ENCODE measurements at places on chromosomes 11 and 22.

- DNase-seq = no peak
Observed at GRCh38 chr11:33515347-33515746, 185.3 kb downstream of the C11orf91 start.

GRCh38 chr22:41234815-41235695 lies 5.7 kb downstream of the CHADL start:
- no peak for DNase-seq

- DNase-seq = no peak
Observed at GRCh38 chr11:99568808-99569207, 548.1 kb downstream of the CNTN5 start.

- no peak for DNase-seq
Observed at GRCh38 chr11:61028135-61028729, 56.8 kb downstream of the CD6 start.

DNA sequence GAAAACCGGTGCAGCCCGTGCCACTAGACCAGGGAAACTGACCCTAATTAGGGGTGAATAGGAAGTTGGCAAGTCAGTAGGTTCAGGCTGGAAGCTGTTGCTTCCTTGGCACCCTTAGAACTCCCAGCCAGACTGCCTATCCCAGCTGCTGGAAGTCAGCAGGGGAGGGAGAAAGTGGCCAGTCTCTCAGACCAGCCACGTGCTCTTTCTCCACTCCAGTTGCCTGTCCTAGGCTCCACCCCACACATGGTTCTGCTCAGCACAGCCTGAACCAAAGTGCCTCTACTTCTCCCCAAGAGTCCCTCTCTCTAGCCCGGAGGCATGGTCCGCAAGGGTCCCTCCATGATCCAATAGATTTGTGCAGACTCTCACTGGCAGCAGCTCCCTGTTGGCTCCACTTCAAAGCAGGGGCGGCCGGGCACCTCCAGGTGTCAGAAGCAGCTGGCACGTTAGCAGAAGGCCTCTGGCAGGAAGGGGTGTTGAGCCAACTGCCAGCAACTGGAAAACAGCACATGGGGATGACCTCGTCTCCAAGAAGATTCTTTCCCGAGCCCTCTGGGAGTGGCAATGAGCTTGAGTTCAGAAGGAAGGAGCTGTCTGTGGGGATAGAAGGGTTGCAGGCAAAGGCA lies 27.7 kb downstream of the ARFGAP2 start:
- no peak for DNase-seq

GRCh38 chr22:46432164-46433068 lies 96.9 kb downstream of the TRMU start:
- no peak for DNase-seq

- DNase-seq = no peak
Observed at GRCh38 chr22:29732883-29733282, 13.1 kb downstream of the CABP7 start.

- no peak for DNase-seq
Observed at GRCh38 chr11:74464746-74465145, 2.6 kb downstream of the KCNE3 start.

GRCh38 chr11:81470446-81470845 lies 1263.2 kb downstream of the FAM181B start:
- DNase-seq = no peak

DNA sequence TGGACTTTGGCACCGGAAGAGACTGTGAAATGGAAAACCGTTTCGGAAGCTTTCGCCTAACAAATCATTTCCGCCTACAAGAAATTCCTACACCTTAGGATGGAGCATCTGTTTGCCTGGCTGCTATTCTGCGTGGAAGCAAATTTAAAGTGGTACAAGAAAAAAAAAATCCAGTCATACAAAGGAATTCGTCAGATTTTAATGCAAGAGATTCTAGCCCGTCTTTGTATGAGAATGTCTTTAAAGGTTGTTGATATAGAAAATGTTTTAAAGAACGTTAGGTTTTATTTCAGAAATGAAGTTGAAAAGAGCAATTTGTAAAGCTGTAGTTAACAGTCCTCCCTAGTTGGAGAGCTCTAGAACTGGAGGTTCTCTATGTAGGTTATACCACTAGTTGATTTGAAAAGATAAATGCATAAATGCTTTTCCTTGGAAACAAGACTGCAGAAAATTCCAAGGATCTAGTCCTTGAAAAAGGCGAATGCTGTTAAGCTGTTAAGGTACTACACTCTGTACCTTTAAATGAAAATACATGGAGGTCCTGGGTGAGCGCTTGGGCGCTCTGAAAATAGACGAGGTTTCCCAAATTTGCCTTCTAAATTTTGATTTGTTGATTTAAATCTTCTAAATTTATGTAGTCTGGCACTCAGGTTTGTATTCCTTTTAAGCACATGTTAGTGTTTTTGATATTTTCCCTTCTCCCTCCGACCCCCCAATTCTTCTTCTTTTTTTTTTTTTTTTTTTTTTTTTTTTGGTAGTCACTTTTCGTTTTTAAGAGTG lies 2.4 kb downstream of the NCR3LG1 start:
- DNase-seq = no peak

GRCh38 chr11:7671347-7672215 lies 1.7 kb downstream of the CYB5R2 start:
- no peak for DNase-seq

DNA sequence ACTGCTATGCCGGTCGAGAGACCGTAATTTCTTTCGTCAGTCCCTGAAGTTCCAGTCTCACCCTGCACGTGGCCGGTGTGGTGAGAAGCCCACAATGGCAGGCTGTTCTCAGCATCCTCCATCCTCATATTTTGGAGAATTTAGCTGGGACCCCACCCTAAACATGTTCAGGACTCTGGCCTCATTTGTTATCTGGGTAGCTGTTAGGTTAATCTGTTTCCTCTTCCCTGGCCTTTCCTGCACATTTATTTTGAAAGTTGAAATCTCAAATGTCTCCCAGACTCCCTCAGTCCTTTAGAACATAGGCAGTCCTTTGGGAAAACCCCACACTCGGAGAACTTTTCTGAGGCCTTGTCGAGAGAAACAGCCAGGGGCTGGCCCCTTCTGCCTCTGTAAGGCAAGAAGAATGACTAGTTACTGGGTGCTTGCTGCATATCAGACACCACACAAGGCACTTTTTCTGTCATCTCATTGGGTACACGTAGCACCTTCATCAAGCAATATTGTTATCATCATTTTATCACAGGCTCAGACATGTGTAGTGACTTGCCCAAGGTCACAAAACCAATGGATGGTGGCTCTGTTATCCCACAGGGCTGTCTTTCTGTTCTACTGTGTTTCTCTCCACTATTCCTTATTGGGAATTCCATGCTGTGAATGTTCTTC lies 109.3 kb upstream of the CRYBB3 start:
- no peak for DNase-seq

- no peak for DNase-seq
Observed at GRCh38 chr11:1074244-1075221, at the start of gene MUC2. MUC2 (plus strand) TSS chr11:1074874.

DNA sequence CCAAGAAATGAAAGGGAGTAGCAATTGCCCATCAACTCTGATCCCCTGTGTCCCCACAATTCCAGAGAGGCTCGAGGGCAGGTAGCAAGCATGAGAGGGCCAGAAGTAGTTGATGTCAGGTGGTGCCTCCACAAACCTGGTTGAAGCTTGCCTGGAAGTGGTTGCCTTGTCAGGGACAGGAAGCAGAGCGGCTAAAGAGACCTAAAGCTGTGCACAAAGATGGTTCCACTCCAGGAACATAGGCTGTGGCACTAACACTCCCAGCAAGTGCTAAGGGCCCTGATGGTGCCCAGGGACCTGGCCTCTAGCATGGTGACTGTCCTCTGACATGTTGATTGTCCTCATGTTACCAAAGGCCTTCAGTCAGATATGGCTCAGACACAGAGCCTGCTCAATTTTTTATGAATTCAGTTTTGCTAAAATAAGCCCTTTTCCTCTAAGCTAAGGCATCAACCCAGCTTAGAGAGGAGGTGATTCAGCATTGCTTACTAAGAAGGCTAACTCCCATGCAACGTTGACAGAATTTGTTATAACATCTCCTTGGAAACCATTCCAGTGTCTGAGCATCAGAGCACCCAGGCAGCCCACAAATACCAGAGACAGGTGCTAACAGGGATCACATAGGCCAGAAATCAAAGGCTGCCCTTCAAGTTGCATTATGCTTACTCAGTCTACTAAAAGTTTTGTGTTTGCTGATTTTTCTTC lies 196.3 kb upstream of the ARHGAP20 start:
- DNase-seq = no peak

DNA sequence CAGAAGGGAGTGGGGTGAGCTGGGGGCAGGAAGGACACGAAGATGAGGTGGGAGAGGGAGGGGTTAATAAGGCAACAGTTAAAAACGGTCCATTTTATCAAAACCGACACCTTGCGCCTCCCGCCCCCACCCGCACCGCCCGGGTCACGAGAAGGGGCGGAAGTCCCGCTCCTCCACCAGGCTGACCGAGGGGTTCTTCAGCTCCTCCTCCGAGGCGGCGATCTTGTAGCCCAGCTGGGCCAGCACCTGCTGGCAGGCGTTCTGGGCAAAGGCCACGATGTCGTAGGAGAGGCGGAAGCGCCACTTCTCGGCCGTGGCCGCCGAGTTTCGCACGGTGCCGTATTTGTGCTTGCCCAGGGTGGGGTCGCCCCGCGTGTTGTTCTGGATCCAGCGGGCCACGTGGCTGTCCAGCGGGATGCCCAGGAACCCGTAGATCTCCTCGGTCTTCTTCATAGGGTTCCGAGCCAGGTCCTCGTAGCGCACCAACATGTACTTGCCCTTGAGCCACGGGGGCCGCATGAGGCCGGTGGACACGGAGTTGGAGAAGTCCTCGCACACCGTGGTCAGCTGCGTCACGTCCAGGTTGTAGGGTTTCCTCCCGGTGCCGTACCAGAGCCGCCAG lies 15.8 kb downstream of the CHST1 start:
- no peak for DNase-seq

- no peak for DNase-seq
Observed at GRCh38 chr11:113201054-113201818, 113.1 kb upstream of the TTC12 start.

- no peak for DNase-seq
Observed at GRCh38 chr11:8593455-8593854, 573 bp downstream of the STK33 start.

DNA sequence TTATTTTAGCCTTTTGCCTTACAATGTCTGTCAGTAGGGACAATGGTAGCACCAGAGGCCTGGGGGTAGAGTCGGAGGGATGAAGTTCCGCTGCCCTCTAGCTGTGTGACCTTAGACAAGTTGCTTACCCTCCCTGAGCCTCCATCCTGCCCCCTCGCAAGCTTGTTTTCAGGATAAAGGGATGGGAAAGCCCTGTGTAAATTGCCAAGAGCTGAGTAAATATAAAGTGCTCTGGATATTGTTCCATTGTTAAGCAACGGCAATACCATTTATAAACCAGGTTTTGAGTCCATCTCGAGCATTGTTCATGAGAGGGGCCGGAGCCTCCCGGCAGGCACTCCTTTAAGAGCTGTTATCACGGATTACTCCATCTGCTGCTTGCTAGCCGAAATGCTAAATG lies 72.9 kb downstream of the ZBTB16 start:
- DNase-seq = no peak

- no peak for DNase-seq
Observed at GRCh38 chr22:19762568-19763457, 2.2 kb downstream of the TBX1 start.

GRCh38 chr11:16402654-16403447 lies 46.5 kb upstream of the SOX6 start:
- DNase-seq = no peak

GRCh38 chr11:94330789-94331188 lies 26.4 kb downstream of the IZUMO1R start:
- no peak for DNase-seq

DNA sequence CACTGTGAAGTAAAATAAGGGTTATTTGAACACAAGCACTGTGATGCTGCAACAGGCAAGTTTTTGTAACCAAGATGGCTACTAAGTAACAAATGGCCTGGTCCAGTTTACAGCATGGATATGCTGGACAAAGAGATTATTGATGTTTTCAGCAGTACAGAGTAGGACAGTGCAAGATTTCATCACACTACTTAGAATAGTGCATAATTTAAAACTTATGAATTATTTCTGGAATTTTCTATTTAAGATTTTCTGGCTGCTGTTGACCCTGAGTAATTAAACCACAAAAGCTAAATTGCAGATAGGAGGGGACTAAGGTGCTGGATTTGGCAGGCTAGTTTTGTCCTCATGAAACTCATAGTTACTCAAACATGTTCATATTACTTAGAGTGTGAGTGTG lies 33.1 kb downstream of the CEP295 start:
- DNase-seq = no peak

- no peak for DNase-seq
Observed at GRCh38 chr22:19836512-19836911, 18.2 kb downstream of the GNB1L start.

- DNase-seq = no peak
Observed at GRCh38 chr11:115226556-115226955, 277.7 kb downstream of the CADM1 start.

DNA sequence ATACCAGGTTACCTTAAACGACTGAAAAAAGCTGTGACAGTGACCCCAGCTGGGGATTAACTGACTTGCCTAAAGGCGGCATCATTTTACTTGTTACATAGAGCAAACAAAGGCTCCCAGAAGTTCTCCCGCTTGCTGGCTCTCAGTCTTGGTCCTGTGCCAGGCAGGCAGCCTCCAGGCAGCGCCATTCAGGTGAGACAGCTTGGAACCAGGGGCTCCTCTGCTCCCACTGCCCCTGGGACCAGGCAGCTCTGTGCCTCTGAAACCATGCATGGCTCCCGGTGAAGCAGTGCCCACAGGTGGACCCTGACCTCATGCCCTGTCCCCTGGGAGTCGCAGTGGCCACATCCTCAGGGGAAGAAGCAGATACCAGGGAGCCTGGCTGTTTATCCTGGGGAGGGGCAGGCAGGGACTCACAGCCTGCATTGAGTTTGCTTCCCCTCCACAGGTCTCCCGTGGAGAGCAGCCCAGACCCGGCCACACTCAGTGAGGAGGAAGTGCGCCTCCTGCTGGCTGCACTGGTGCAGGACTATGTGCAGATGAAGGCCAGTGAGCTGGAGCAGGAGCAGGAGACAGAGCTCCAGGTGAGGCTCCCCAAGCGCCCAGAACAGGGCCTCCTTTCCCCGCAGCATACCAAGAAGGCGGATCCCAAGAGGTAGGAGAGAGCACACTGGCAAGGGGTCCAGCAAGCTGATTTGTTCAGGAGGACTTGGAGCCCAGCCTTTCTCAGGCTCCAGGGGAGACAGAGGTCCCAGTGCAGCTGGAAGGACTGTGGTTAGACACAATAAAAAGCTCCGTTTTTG lies 15.6 kb upstream of the CYP2R1 start:
- DNase-seq = peak; percentile 44

Measured in AML-193 (cell line).